ENCODE measurements at places on chromosomes 3 and 15.

- DNase-seq: no peak
Observed at GRCh38 chr3:16897254-16897926, 12.6 kb downstream of the PLCL2 start.

GRCh38 chr15:67127965-67128364, 62.6 kb downstream of the SMAD3 start:
- peak; percentile 99 for DNase-seq

GRCh38 chr3:160169139-160169976, 55.9 kb upstream of the C3orf80 start:
- peak; percentile 91 for DNase-seq

- no peak for DNase-seq
Observed at GRCh38 chr3:138336454-138336999, 6.9 kb upstream of the NME9 start.

DNA sequence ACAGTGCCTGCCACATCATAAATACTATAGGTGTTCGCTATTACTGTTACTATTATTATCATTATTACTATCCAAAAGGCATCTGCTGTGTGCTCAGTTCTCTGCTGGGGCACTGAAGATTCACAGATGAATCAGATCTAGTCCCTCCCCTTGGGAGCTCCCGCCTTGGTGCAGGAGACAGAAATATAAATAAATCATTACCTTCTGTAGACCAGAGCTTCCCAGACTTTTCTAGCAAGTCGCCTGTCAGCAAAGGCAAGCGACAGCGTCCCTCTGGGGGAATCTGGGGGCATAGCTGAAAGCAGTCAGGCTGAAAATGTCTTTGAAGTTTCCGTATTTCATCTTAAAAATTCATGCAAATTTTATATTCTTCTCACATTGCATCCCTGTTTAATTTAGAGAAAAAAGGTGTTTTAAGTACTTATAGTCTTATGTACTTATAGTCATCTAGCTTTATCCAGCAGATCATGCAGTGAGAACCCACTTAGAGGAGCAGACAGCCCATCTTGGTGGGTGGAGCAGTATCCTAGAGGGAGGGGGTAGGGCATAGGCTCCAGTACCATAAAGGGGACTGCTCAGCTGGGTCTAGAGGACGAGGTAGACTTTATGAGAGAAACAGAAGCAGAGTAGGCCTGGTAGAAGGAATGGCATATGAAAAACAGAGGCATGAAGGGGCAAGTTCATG, 10.4 kb upstream of the BRPF1 start:
- DNase-seq: peak; percentile 27

DNA sequence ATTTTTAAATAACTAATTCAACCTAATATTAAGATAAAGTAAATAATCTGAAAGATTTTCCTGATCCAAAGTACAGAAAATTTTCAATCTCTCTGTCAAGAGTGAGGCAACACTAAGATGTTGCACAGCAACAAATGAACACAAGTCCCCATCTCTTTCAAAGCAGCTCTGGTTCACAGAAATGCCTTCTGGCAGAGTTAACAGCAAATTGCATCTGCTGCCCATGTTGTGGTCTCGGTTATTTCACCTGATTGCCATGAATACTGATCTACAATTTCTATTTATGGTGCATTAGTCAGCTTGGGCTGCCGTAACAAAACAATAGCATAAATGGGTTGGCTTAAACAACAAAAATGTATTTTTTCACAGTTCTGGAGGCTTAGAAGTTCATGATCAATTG, 167.3 kb downstream of the BCHE start:
- DNase-seq: no peak

DNA sequence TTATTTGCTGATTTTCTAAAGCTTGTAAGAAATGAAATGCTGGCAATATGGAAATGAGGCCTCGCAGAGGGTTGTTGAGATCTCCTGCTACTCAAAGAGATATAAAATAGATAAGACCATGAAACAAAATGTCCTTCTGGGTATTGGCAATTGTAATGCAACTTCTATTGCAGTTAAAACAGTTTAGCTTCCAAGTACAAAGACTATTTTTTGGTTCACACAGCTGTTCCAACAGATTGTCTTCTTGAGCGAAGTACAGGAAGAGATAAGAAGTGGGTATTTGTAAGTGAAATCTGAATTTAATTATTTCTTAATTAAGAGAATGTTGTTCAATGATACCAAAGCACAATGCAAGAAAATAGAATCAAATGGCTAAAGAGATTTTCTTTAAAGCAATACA, 801.5 kb upstream of the GBE1 start:
- no peak for DNase-seq

DNA sequence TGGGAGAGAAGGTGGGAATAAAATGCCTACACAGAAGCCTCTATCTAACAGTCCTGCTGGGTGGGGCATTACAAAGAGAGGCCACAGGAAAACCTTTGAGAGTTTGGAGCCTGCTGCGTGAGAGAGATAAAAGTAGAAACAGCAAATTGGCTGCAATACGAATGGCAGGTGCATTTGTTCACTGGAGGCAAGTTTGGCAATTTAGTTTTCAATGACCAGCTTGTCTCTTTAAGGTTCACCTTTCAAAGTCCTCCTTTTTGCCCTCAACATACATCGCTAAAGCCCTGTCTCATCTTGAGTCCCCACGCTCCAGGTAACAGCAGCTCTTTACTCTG, 405.7 kb downstream of the LSAMP start:
- DNase-seq: no peak

DNA sequence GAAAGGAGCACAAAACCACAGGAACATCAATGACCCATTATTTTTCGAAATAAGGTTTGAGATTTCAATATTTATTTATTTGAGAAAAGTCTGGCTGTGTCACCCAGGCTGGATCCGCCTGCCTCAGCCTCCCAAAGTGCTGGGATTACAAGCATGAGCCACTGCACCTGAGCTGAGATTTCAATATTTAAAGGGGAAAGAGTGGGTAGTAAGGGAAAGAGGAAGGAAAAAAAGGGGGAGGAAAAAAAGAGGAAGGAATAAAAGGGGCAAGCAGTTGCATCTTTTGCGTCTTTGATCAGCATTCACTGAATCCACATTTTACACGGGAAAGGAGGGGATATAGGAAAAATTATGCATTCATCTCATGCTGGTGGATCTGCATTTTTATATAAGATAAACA, 47.4 kb downstream of the ERICH6 start:
- DNase-seq: no peak

DNA sequence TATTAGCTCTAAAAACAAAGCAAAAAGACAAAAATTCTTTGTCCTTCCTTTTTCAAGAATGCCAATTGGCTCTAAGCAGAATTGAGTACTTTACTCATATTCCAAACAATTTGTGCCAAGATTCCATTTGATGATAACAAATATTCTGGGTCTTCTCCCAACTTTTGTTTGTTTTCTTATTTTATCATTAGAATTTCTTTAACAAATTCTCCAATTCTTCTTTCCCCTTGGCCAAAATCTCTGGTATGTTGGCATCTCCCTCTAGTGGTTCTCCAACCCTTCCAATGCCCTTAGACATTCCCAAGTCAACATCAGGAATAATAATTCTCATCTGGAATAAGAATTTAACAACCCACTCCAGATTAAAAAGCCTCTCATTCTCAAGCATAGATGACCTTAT, 5.3 kb downstream of the CPOX start:
- peak; percentile 65 for DNase-seq

DNA sequence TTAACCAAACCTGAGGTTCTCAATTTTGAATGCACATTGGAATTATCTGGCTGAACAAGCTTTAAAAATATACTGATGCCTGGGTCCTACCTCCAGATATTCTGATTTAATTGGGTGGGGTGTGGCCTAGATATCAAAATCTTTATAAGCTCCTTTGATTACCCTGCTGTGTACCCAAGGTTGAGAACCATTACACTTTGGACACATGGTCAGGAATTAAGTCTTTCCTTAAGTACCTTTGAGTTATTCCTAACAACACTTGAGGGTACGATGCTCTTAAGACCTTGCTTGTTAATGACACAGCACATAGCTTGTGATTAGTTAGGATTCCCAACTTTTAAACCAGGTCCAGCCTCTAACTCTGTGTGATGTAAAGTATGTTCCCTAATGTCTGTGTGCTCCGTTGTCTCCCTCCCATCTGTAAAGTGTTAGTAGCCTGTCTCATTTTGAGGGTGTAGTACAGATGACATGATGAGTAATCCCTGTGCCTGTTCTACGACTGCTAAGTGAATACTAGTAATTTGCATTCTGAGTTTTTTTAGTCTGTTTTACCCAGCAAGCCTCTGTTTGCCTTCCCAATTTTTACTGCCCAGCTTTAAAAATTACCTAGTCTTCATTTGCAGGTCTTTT, 154.9 kb downstream of the KLHL25 start:
- DNase-seq: peak; percentile 82

- no peak for DNase-seq
Observed at GRCh38 chr15:42094512-42094963, at the start of gene PLA2G4D. Gene PLA2G4D (minus strand): TSS chr15:42094562. CDS start chr15:42094459, 103 bp downstream.

- no peak for DNase-seq
Observed at GRCh38 chr3:51997172-51997571, 1.5 kb upstream of the RPL29 start.

DNA sequence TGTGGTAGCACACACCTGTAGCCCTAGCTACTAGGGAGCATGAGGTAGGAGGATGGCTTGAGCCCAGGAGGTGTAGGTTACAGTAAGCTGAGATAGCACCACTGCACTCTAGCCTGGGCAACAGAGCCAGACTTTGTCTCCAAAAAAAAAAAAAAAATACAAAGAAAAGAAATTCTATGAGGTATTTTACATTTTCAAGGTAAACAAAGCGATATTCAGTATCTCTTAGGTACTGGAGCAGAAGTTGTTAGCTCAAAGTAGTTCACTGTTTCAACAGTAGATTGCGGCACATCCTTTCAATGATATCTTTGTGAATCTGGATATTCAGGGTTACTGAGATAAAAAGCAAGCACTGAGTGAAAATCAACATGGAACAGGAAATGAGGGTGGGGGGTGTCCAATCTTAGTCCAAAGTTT, 318.5 kb downstream of the ZNF621 start:
- no peak for DNase-seq

GRCh38 chr3:119330181-119330580, 36.0 kb downstream of the ARHGAP31 start:
- DNase-seq: no peak

DNA sequence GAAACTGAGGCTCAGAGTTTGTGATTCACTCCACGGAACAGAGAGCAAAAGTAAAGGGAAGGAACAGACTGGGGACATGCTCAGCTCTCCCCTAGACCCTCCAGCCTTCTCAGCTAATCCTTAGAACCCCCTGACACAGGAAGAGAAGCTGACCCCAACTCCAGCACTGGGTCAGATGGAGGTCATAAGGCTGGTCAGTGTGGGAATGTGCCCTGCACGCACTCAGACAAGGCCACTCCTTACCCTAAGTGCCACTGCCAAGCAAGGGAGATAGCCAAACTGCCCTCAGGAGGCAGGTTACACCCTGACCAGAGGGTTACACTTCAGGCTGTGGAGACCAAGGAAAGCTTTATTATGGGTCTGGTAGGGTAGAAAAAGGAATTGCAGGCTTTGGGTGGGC, 1.2 kb downstream of the RPL29 start:
- no peak for DNase-seq

- no peak for DNase-seq
Observed at GRCh38 chr3:152621006-152621868, 213.7 kb upstream of the P2RY1 start.

DNA sequence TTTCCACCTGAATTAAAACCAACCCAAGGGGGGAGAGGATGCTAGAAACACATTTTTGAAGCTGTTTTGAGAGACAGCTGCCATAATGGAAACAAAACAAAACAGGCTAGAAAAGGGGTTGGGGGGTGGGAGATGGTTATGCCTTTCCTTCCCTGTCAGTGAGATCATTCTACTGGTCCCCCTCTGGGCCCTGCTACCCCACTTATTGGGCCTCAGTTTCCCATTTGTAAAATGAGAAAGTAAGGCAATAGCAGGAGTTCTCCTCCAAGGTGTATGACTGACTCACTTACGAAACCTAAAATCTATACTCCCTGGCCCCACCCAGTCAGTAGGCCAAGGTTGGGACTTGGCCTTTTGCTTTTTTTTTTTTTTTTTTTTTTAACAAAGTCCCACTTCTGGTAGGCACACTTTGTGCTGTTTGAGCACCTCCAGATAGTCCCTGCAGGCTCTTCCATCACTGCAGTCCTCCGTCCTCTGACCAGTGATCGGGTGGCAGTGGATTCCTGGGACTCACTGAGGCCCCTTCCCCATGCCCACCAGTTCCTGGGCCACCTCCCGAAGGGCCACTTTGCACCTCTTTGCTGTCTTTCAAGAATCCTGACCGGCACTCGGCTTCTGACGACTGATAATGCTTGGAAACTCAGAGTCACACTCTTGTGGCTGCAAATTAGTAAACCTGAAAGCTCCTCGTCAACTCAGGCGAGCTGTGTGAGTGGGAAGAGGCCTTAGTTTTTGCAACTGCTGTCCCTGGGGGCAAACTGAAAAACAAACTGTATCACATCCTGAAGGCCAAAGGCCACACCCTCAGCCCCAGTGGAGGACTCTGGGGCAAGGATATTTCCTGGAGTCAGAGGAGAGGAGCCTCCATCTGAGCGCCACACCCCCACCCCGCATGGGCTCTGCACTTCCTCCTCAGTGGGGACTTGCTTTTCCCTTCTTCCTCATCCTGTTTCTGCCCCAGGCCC, 6.7 kb upstream of the PSTPIP1 start:
- DNase-seq: no peak

GRCh38 chr3:171765511-171765887, 44.8 kb downstream of the PLD1 start:
- DNase-seq: no peak

All from fibroblast of skin of back (primary cell).